ENCODE measurements at places on chromosomes 2 and 18.

DNA sequence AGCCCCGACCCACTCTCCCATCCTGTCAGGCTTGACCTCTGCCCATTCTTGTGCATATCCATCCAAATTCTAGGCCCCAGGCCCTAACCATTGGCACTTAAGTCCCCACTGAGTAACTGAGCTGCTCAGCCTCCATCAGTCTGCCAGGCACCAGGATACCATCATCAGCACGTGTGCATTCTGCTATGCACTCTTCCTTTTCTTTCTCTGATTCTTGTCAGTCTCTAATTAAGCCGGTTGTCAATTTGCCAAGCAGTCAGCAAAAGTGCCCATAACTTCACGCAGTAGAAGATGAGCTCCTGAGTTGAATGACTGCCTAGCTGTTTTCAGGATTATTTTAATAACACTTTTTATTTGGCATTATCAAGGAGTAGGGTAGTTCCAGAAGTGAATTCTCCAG, 107.2 kb downstream of the FEZ2 start:
- DNase-seq: no peak

DNA sequence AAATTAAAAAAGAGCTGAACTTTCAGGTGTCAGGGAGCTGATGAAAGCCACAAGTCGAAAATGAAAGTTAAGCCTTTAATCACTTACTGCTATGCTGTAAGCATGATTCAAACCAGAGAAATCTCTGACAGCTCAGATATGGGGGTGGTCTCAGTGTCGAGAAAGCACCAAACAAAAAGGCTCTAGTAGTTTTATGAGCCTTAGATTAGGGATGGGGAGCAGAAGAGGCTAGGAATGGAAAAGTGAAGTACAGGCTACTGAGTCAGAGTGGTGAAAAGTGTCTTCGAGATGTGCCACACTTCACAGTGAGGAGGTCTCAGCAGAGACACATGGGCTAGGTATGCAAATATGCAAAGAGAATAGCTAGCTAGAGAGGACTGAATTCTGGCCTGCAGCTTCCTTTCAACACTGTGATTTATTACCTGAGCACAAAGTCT, 482.2 kb downstream of the SPAG16 start:
- no peak for DNase-seq

DNA sequence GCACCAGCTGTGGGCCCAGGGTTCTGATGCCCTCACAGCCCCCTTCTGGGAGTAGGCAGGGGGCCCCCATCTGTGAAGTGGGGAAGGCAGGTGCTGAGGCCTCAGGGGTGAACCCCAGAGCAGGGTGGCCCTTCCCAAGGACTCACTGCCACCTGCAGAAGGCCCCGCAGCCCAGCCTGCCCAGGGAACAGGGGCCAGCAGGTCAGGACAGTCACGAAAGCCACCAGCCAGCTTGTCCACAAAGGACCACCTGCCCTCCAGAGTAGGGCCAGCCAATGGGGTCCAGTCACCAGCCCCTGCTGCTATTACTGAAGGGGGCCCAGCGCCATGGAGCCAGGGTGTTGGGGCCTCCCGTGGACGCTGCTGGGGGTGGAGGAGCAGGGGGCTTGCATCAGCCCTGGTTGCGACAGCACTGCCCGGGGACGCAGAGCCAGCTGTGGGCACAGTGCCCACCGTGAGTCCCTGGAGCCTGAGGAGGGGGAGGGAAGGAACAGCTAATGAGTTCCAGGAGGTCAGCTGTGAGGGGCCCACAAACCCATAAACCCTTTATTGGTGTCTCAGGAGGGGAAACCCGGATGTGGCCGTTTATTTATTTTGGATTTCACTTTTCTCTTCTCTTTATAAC, 11.5 kb upstream of the SNED1 start:
- DNase-seq: no peak

DNA sequence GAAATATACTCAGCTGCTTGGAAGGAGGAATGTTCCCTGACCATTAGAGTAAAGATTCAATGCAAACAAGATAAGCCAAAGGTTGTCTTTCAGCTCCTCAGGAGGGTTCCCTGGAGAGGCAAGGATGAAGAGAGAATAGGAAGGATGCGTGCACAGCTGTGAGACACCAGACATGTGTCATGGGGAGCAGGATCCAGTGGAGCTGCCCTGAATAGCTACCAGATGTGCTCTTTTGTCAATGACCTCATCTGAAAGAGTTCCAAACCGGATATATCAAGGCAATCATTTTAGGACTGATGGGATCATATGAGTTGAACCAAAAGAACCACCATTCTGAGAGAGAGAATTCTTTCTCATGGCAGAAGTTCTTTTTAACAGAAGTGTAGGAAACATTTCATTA, 490.6 kb downstream of the IRS1 start:
- no peak for DNase-seq

DNA sequence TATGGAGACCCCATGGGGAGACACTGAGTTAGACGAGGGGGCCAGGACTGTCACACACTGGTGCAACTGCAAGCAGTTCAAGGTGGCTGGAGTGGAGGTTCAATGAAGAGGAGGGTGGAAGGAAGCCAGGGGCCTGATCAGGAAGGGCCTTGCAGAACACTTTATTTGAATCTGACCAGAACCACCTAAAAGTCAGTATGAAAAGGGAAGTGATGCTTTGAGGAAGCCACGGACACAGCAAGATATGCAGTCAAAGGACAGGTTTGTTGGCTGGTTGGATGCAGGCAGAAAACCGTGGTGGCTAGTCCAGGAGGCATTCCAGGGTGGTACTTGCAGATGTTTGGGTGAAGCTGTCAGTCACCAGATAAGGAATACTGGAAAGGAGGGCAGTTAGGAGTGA, 3.5 kb upstream of the FAM124B start:
- no peak for DNase-seq

DNA sequence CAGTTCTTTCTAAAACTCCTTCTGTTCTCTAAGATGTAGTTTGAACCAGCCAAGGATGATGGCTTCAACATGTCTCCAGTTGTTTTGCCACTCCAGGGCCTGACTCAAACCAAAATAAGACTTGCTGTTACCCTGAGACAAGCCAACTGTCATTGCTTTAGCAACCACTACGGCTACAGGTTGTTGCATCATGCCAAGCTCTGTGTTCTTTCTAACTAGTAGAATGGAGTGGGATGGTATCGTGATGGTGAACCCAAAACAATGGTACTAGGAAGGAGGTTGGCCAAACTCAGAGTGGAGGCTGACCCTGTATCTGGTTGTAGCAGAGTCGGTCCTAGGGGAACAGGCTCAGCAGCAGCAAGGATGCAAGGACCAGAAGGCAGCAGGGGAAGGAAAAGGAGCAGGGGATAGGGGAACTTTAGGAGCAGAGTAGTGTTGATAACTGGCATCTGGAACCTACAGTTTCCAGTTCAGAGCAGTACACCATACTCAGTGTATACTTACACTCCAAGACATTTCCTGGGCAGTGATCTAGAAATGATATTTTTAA, 51.6 kb downstream of the PDK1 start:
- DNase-seq: no peak

DNA sequence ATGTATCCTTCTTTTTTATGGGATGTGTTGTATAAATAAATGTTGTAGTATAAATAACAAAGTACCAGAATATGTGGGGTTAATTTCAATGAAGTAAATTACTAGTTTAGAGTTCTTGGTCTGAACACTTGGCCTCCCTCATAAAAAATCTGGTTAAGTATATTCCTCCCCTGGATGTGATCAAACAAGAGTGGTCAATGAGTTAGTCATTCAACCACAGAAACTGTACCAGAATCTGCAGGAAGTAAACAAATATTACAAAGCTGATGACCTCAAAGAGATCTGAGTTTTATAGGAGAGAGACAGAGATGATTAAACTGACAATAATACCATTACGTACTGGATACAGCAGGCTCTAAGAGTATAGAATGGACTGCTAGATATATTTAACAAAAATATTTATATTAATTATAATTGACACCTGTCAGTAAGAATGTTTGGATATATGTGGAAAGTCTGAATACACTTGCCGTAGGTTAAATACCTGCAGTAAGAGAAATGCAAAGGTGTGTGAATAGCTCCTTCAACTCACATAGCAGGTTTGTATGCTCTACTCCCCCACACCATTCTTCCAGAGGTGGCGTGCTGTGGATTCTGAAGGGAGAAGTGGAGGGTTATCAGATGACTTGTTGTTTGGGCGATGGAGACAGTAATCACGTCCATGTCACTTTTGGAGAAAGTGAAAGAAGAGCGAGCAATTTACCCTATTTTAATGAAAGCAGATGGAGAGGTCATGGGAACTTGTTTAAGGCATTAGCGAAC, 108.3 kb upstream of the LRATD1 start:
- no peak for DNase-seq

GRCh38 chr2:47488870-47489584, 86.1 kb downstream of the MSH2 start:
- no peak for DNase-seq

- DNase-seq: no peak
Observed at GRCh38 chr2:10547663-10548376, 99.7 kb upstream of the ODC1 start.

GRCh38 chr2:135637456-135638087, 104.1 kb upstream of the UBXN4 start:
- DNase-seq: no peak

DNA sequence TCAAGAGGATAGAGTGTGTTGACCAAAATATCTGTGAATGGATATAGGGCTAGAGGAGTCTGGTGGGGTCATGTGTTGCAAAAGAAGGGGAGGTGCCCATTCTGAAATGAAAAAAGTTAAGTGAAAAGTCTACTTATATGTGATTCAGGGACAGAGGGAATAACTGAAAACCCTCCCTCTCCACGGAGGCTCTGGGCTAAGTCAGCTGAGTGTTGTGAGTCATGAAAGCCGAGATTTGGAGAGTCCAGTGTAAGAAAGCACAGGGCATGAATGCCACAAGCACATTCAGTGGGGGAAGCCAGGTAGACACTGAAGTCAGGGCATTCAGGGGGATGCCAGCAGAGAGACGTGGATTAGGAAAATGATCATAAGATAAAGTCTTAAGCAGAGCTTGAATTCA, 871.9 kb downstream of the TSN start:
- no peak for DNase-seq

DNA sequence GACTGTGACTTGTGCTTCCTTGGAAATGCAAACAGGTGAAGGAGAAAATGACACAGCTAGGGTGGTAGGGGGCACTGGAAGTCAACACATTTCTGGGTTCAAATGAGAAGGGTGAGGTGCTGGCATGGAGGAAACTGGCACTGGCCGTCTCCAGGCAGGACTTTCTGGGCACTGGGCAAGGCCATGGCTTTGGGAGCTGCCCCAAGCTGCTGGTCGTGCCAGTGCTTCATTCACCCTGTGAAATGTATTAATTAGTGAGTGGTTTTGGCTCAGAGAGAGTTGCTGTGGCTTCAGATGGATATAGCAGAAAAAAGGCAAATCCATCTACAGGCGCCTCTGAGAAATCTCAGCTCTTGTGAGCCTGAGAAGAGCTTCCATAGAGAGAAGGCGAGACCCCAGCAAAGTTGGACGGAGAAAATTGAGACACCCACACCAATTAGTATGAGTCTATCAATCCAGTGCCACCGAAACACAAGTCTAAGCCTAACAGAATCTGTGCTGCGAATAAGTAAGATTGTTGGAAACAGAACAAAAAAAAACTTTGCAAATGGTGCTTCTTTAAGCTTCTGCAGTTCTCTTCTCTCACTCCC, 202.1 kb upstream of the TNP1 start:
- DNase-seq: no peak

- DNase-seq: no peak
Observed at GRCh38 chr2:154403242-154403790, 295.2 kb upstream of the KCNJ3 start.

DNA sequence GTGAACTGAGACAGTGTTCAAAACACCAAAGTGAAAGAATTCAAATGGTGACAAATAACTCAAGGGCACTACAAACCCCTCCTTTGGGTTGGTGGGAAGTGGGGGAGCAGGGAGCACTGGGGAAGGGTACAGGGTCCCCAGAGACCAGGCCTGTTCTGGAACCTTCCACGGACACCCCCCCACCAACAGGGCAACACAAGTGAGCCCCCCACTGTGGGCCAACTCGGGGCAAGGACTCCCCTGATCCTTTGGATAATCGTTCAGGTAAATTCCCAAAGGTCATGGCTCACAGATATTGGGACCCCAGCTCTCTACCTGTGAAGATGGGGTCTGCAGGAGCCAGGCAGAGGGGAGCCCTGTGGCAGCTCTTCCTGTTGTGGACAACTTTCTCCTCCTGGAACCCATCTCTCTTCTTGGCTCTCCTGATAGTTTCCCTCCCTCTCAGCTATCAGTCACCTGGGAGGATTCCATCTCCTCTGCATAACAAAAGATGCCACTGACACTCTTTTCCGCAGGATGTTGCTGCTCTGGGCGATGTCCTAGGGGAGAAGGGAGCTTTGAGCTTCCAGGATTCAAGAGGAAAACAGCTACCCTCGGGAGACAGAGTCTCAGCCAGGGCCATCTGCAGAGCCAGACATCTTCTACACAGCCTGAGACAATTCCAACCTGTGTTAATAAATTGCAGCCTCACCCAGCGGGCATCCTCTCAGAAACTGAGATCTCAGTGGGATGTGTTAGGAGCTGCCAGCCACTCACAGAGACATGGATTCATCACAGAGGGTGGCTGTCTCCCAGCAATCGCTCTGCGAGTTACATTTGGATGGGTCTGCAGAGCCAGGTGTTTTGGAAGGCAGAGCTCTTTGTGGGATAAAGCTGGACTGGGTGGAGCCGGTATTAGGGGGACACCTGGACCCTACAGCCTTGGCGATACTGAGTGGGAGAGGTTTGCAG, 35.4 kb downstream of the MBP start:
- no peak for DNase-seq

- no peak for DNase-seq
Observed at GRCh38 chr18:70931942-70932814, 643.3 kb downstream of the SOCS6 start.

Measured in CD4-positive, alpha-beta T cell (primary cell).